ENCODE measurements at places on chromosomes 12 and 14.

DNA sequence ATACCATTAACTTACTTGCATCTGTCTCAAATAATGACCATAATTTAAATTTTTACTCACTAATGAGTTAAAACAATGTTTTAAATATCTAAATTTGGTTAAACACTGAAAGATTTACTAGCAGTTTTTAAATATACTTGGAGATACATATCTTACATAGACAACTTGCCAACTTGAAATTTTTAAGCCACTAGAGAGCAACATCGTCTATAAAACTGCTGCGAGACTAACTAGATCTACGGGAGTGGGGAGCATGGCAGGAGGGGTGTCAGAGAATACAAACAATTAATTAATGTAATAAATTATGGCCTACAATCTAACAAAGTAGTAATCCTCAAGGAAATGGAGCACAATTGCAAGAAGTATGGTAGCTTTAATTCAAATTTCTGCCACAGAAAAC lies 120.4 kb downstream of the LRRIQ1 start:
- no peak for DNase-seq

GRCh38 chr14:65373016-65373670 lies 39.4 kb upstream of the FUT8 start:
- DNase-seq, result no peak

DNA sequence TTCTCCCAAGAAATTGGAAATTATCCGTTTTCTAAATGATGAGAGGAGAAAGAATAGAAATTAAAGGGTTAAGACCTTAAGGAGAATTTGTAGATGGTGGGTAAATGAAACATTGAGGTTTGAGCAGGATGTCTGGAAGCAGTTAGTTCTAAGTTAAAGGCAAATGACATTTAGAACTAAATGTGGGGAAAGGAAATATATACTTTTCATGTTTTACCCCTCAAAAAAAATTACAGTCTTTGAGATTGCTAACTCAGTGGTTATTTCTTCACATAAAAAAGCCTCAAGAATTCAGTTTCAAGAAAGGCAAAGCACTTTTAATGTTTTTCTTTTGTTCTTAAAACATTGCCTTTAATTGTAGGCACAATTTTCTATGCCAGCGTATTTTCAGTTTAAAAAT lies 114.0 kb downstream of the PLEKHA5 start:
- no peak for DNase-seq

DNA sequence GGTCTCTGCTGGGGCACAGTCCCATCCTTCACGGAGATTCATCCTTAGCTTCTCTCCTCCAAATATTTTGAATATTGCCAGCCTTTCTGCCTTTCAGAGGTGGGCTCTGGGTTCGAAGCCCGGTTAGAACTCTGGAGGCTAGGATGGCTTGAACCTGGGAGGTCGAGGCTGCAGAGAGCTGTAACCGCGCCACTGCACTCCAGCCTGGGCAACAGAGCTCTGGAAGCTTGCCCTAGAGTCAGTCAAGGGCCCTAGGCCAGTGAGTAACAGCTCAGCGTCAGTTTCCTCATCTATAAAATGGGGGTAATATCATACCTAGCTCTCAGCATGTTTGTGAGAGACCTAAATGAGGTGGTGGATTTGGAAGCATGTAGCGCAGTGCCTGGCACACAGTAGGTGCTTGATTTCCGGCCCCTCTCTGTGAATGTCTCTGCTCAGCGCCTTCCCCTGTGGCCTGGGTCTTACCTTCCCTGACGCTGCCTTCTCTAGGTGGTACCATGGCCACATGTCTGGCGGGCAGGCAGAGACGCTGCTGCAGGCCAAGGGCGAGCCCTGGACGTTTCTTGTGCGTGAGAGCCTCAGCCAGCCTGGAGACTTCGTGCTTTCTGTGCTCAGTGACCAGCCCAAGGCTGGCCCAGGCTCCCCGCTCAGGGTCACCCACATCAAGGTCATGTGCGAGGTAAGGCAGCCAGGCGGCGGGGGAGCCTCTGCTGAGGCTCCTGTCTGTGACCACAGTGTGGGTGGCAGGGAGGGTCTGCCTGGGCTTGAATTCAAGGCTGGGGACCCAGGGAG lies 3.4 kb downstream of the PTPN6 start:
- DNase-seq, result no peak

DNA sequence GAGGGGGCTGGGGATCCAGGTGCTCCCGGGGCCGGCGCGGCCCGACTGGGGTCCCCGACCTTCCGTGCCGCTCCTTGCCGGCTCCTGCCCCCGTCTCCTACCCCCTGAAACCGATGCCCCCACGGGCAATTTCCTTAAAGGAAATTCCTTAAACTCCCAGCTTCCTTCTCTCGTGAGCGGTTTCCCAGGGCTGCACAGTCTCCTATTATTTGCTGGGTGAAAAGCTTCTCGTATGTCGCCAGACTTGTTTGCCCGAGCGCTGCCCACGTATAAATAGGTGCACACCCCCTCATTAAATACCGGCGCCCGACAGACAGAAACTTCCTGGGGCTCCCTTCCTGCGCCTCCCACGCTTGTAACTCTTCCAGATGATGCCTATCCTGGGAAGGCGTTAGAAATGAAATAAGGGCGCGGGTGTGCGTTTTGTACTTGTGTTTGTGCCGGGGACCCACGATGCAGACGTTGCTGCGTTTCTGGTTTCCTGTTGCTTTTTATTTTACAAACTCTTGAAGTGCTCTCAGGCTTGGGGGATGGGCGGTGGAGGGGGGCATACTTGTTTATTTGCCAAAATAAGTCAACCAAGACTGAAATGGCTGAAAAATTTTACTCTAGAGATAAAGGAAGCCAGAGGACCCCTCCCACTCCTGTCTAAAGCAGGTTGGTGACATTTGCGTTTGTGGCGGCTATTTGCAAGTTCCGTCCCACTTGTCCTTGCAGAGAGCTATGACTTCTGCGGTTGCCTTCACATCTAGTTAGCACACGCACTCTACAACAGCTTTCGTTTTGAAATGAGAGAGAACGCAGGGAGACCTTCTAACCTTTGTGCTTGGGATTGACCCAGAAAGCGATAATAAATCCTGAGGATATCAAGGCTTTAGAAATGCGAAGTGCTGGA lies 1.0 kb downstream of the HIP1R start:
- no peak for DNase-seq

DNA sequence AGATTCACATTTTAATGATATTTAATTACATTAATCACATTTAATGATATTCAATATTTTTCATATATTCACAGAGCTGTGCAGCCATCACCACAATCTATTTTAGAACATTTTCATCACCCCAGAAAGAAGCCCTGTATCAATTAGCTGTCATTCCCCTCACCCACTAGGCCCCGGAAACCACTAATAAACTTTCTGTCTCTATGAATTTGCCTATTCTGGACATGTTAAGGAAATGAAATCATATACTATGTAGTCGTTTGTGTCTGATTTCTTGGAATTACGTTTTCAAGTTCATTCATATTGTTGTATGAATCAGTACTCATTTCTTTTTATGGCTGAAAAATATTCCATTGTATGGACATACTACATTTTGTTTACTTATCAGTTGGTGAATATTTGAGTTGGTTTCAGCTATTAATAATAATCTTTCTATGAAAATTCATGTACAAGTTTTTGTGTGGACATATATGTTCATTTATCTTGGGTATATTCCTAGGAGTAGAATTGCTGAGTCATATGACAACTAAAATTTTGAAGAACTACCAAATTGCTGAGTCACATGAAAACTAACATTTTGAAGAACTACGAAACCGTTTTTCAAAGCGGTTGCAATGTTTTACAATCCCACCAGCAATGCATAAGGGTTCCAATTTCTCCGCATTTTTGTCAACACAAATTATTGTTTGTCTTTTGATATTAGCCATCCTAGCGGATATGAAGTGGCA lies 11.7 kb upstream of the OTOGL start:
- no peak for DNase-seq

DNA sequence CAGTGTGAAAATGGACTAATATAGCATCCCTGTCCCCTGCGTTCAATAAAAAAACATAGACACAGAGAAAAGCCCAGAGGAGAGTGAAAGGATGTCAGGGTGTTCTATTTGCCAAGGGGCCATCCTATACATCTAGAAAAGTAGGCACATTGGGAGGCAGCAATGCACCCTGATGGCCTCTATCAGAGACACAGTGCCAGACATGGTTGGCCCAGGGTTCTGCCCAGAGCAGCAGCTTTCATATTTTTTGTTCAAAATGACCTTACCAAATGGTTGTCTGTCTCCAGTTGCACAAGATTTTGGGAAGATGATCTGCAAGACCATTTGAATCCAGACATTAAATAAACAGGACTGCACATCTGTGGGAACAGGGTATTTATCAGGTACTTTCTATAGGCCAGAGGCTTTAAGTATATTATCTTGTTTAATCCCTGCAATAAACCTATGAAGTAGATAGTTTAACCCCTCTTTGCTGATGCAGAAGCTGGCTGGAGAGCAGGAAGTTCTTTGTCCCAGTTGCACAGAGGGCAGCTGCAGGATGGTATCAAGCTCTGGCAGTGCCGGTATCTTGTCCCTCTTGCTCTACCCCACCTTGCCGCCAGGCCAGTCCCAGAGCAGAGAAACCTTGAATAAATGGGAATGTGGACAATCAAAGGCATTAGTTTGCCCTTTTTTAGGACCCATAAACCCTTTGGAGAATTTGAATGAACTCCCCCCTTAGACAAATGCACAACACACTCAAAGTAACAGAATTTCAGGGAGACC lies 171.8 kb upstream of the PWP1 start:
- DNase-seq, result no peak

DNA sequence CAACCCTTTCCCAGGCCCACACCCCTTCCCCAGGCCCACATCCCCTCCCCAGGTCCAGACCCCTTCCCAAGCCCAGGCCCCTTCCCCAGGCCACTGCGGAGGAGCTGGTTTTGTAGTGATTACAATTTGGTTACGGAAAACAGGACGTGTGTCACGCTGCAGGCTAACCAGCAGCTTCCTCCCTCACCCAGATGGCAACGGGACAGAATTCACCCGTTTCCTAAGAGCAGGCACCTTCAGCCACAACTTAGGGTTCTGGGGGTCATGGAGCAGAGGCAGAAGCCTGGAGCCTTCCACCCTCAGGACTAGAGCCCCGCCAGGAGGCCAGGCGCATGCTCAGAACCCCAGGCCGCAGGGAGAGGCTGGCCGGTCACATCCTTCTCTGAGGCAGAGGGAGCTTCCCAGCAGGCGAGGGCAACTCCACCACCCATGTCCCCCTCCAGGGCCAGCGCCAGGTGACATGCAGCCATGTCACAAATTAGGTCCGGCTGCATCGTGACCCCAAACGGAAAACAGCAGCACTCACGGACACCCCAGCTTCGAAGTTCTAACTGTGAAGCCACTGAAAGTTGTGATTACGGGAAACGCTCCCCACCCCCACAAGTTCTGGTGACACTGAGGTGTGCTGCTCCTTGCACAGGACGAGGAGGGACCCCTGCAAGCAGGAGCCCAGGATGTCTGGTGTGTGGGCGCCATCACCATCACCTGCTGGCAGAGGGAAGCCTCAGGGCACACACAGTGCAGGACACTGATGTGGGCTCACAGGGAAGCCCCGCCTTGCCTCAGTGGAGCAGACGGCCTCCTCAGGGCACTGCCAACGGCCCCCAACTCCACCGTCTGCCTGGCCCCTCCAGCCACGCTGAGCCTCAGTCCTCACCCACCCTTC lies 7.7 kb downstream of the BRF1 start:
- no peak for DNase-seq

DNA sequence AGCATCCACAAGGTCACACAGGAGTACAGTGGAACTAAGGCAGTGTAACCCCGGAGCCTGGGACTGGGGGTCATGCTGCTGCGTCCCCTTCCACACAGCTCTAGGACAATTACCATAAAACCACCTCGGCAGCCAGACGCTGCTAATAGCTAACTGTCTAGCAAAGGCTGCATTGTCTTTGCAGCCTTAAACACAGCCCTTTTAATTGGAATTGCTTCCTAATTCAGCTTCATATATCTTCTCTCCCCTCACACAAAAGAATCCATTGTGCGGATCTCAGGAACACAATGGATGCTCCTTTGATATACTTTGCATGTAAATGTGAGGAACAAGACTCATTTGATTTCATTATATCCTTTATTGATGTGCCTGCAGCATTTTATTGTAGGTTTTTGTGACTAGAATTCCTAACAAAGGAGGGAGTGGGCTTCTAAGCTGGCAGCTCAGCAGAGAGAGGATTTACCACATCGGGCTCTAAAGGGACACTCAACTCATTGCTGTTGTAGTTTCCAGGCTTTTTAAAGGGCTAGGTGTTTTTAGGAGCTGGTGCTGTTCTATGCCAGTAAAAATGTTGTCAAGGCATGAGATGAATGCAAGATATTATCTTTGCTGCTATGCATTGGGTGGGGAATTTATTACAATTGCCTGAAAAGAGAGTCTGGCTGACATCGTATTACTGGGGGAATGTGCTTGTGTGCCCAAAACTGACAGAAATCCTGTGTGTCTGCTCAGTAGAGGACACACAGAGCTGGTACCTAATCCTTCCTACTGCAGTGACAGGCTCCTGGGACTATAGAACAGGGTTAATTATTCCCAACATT lies 30.4 kb upstream of the DACT1 start:
- no peak for DNase-seq

- DNase-seq, result no peak
Measured at GRCh38 chr12:22160396-22161003, 114.5 kb downstream of the CMAS start.

DNA sequence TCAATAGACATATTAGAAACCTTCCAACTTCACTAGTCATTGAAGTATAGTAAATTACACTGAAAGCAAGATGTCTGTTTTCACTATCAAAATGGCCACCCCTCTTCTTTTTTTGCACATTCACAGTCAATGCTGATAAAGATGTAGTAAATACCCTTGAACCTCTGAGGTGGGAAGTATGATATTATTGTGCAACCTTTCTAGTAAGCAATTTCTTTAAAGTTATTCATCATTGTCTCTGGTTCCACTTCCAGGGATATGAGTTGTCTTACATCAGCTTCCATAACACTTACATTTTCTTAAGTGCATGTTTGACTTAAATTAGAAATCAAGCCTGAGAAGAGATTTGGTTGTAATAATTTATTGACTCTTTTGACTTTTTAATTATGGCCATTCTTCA lies 453.9 kb upstream of the MGAT4C start:
- DNase-seq, result no peak

DNA sequence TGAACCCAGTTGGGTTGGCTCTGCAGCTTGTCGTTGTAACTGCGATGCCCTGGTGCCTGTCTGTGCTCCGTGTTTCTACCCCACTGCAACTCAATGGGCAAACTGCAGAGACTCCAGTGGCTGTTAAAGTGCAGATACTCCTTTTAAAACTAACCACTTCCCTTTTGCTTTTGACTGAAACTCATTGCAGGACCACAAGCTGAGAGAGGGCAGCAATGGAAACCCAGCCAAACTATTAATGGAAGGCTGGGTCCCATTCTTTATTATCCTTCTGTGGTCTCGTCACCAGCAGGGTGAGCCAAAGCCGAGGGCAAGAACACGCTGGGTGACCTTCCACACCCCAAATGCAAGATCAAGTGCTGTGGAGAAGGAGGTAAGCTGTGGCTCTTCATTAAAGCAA lies 910.4 kb downstream of the VRK1 start:
- DNase-seq, result no peak

- DNase-seq, result no peak
Measured at GRCh38 chr14:67395086-67395875, 16.7 kb downstream of the PLEK2 start.

- DNase-seq, result peak; percentile 18
Measured at GRCh38 chr14:104107611-104108569, 22.4 kb downstream of the ASPG start.

All from ovary (tissue), 10 donors.